Chondrocyte (in vitro differentiated cells): ENCODE measurements at places on chromosomes 4 and X. TPM values are rescaled to one million over a fixed set of nuclear protein-coding genes. Genes with fewer than 3 reads are reported as not detected.

DNA sequence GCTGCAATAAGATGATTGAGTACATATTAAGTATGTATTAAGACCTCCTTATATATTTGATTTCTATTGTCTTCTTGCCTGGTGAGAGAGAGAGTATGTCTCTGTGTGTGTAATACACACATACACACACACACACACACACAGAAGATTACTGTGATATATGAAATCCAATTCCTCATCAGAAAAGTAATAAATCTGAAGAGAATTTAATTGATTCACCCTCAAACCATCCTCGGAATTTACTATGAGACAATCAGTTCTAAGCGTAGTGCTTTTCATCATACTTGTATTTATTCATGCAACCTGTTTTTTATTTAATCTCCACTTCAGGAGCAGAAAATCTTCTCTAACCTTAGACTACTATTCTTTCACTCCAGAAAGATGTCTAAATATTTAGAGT is 62.3 kb upstream of the TLL1 start:
- no peak overlapping the region for H3K4me3 ChIP-seq
- no peak for DNase-seq
- H3K36me3 ChIP-seq: no peaks in the 10 kb centered on the region
- H3K27me3 ChIP-seq: peaks cover 4% of the 10 kb centered on the region
- H3K4me1 ChIP-seq: no peaks in the 10 kb centered on the region

- no peaks in the 10 kb centered on the region for H3K4me1 ChIP-seq
- no peak overlapping the region for H3K27ac ChIP-seq
- H3K36me3 ChIP-seq: no peaks in the 10 kb centered on the region
- no peaks in the 10 kb centered on the region for H3K27me3 ChIP-seq
- no peak for DNase-seq
- no peak overlapping the region for H3K4me3 ChIP-seq
These were observed 100.6 kb downstream of the AKAP4 start for GRCh38 chrX:50100188-50100587.

The HTR2C gene
- total RNA-seq: not detected in 3 replicates

DNA sequence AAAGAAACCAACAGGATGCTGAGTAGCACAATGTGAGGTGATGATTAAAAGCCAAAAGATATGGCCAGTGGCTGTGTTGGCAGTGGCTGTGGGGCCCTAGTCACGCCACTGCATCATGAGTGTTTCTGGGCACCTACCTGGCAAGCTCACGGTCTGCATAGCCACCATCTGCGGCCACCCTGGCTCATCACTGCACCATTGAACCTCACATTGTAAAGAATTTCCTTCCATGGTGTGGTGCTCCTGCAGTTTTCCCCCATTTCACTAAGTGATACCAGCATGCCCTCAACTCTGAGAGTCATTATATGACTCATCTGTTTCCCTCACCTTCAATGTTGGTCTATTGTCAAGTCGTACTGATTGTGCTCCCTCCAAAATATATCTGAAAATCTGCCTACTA is 45.5 kb upstream of the CLNK start:
- H3K4me3 ChIP-seq: no peak overlapping the region
- peaks cover 10% of the 10 kb centered on the region for H3K4me1 ChIP-seq
- peaks cover 6% of the 10 kb centered on the region for H3K27me3 ChIP-seq

DNA sequence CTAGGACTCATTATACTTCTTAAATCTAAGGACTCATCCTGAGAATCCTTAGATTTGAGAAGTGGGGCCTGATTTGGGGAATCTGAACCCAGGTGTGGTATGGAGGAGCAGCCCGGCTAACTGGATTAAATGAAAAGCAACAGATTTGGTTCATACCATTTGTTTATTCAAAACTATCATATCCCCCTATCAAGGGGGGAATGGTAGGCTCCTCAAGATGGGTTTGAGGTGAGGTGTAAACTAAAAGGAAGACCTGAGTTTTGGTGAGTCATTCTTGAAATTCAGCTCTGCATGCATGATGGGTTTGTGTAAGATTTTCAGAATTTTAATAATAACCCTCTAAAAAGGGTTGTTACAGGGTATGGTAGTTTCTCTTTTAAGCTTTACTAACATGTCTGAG is 53.4 kb downstream of the CASP6 start:
- H3K4me1 ChIP-seq: peaks cover 7% of the 10 kb centered on the region
- H3K4me3 ChIP-seq: no peak overlapping the region
- no peak for DNase-seq
- no peaks in the 10 kb centered on the region for H3K27me3 ChIP-seq

The SPATA4 gene
- total RNA-seq: 0.49 TPM in 1 of 3 replicates, not detected in the others

The AKAP14 gene
- not detected in 3 replicates for total RNA-seq

The SPIN2A gene
- 0.54 to 2.3 TPM (median 1.0 TPM) in 3 replicates for total RNA-seq

- no peaks in the 10 kb centered on the region for H3K27me3 ChIP-seq
- no peak for DNase-seq
- no peaks in the 10 kb centered on the region for H3K36me3 ChIP-seq
- no peaks in the 10 kb centered on the region for H3K4me1 ChIP-seq
- no peak overlapping the region for H3K27ac ChIP-seq
These were observed 42.0 kb downstream of the F8 start for GRCh38 chrX:154980330-154981115.

- no peak overlapping the region for H3K27ac ChIP-seq
- H3K27me3 ChIP-seq: no peaks in the 10 kb centered on the region
- no peak overlapping the region for H3K4me3 ChIP-seq
These were observed 8.8 kb downstream of the UFSP2 start for GRCh38 chr4:185416955-185417354.

DNA sequence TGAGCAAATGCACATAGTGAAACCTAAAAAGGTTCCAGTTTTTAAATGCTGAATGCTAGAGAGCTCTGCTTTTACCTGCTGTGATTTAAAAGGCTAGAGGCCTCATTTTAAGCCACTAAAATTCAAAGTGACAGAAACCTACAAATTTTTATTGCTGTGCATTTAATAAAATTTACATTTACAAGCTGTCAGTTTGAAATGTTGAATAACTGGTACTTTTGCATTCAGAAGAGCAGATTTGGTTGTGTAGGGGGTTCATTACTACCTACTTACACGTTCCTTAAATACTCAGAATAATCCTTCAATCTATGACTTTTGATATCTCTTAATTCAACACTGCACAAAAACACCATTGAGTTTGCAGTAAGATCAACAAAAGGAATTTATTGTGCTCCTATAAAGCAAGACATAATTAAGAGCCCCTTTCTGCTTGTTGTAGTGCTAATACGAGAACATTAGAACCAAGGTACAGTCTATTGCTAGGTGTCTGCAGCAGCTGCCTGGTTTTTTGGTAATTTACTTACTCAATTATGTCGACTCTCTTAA is 27.9 kb downstream of the NKX3-2 start:
- no peak for DNase-seq
- H3K4me3 ChIP-seq: no peak overlapping the region
- no peak overlapping the region for H3K27ac ChIP-seq
- H3K36me3 ChIP-seq: no peaks in the 10 kb centered on the region

The BCAP31 gene
- 144 to 153 TPM (median 147 TPM) in 3 replicates for total RNA-seq

The GAGE12F gene
- total RNA-seq: not detected in 3 replicates

- H3K27ac ChIP-seq: no peak overlapping the region
- peaks cover 15% of the 10 kb centered on the region for H3K4me1 ChIP-seq
- H3K4me3 ChIP-seq: no peak overlapping the region
These were observed 77.1 kb upstream of the LSM6 start for GRCh38 chr4:146098397-146098796.

DNA sequence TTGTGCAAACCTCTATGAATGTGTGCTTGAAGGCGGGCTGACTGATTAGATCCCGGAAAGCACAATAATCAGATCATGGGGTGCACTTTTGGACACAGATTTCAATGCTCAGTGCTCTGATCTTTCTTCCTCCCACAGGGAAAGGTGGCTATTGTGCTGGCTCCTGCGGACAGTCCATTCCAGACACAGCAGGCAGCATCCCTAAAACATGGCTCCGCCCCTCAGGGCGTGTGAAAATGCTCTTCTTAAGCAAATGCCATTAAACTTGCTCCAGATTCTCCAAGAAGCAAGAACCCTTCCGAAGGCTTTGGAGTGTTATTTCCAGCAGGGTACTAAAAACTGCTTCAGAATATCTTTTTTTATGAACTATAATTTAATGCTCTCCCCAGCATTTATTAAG is 100.0 kb downstream of the SLC2A9 start:
- no peaks in the 10 kb centered on the region for H3K36me3 ChIP-seq
- DNase-seq: no peak
- H3K4me1 ChIP-seq: no peaks in the 10 kb centered on the region
- H3K27me3 ChIP-seq: peaks cover 7% of the 10 kb centered on the region
- no peak overlapping the region for H3K27ac ChIP-seq

GRCh38 chr4:111274486-111274885 is 651.6 kb upstream of the PITX2 start:
- no peak for DNase-seq
- H3K27me3 ChIP-seq: peaks cover 47% of the 10 kb centered on the region
- H3K36me3 ChIP-seq: no peaks in the 10 kb centered on the region
- no peak overlapping the region for H3K27ac ChIP-seq

GRCh38 chr4:77113069-77113468 is 37.3 kb upstream of the CCNI start:
- H3K36me3 ChIP-seq: no peaks in the 10 kb centered on the region
- H3K4me3 ChIP-seq: no peak overlapping the region
- H3K4me1 ChIP-seq: no peaks in the 10 kb centered on the region

The DDX53 gene
- total RNA-seq: not detected in 3 replicates

DNA sequence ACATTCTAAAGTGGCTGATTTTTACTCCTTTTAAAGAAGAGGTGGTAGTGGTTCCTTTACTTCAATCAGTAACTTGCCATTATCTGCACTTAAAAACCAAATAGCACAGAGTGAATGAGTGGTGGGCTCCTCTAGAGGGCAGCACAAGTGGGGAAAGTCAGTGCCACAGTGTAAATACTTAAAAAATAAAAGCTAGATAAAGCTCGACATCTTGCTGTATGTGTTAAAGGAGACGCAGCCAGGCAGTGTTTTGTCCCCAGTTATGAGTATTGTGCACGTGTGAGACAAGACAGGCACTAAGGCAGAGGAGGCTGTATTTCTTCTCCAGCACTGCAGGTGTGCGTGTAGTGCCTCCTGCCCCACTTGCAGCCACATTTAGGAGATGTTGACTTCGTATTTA is 24.6 kb downstream of the NAP1L5 start:
- H3K27me3 ChIP-seq: no peaks in the 10 kb centered on the region
- H3K36me3 ChIP-seq: peaks cover 11% of the 10 kb centered on the region
- H3K4me1 ChIP-seq: peaks cover 3% of the 10 kb centered on the region
- H3K27ac ChIP-seq: no peak overlapping the region
- DNase-seq: no peak

- DNase-seq: no peak
- H3K4me3 ChIP-seq: no peak overlapping the region
These were observed 8.6 kb upstream of the PDHA1 start for GRCh38 chrX:19334945-19335626.

DNA sequence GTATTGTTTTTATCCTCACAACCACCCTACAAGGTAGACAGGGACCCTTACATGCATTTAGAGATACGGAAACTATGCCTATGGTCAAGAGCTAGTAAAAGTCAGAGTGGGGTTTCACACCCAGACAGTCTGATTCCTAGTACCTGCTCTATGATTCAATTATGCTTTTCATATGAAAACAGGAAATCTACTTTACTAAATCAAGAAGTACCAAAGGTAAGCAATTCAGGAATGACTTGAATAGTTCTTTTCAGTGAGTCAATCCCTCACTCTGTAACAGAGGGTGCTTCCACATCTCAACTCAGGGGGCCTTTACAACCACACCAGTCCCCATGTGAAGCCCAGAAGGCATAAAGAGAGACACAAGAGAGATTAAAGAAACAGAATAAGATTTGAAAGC is 191.4 kb downstream of the PPP3CA start:
- H3K4me1 ChIP-seq: peaks cover 34% of the 10 kb centered on the region

The GC gene
- not detected in 3 replicates for total RNA-seq

The NKX6-1 gene
- 0.49 to 0.60 TPM in 2 of 3 replicates, not detected in the other for total RNA-seq

- H3K4me1 ChIP-seq: peaks cover 11% of the 10 kb centered on the region
- no peaks in the 10 kb centered on the region for H3K27me3 ChIP-seq
- no peak overlapping the region for H3K27ac ChIP-seq
- no peaks in the 10 kb centered on the region for H3K36me3 ChIP-seq
- no peak for DNase-seq
- H3K4me3 ChIP-seq: no peak overlapping the region
These were observed 4.8 kb downstream of the NDP start for GRCh38 chrX:43968359-43968781.

The MAGEA2B gene
- not detected in 3 replicates for total RNA-seq

GRCh38 chr4:36285784-36286480 is 4.5 kb downstream of the DTHD1 start:
- H3K4me3 ChIP-seq: no peak overlapping the region
- no peaks in the 10 kb centered on the region for H3K27me3 ChIP-seq
- peaks cover 6% of the 10 kb centered on the region for H3K4me1 ChIP-seq
- no peak for DNase-seq

GRCh38 chrX:72238183-72238582 is 644 bp downstream of the ERCC6L start:
- H3K4me3 ChIP-seq: peak overlapping the region; percentile 65
- no peak overlapping the region for H3K27ac ChIP-seq
- no peak for DNase-seq
- peaks cover 10% of the 10 kb centered on the region for H3K4me1 ChIP-seq
- no peaks in the 10 kb centered on the region for H3K36me3 ChIP-seq

DNA sequence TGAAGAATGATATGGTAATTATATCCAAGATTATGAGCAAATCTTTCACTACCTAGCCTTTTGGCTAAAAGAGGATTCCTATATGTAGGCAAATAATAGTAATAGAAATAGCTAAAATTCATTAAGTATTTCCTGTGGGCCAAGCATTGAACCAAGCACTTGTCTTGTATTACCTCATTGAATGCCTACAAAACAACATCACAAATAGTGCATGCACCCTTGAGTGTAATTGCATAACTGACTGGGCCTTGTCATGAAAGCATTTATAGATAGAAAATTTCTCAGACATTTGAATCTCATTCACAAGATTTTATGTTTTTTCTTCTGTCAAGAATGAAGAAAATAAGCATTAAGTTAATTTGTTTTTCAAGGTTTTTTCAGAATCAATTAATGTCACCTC is 3.9 kb upstream of the HPGDS start:
- no peaks in the 10 kb centered on the region for H3K36me3 ChIP-seq
- no peak for DNase-seq
- no peaks in the 10 kb centered on the region for H3K27me3 ChIP-seq
- no peak overlapping the region for H3K4me3 ChIP-seq
- H3K4me1 ChIP-seq: peaks cover 10% of the 10 kb centered on the region

DNA sequence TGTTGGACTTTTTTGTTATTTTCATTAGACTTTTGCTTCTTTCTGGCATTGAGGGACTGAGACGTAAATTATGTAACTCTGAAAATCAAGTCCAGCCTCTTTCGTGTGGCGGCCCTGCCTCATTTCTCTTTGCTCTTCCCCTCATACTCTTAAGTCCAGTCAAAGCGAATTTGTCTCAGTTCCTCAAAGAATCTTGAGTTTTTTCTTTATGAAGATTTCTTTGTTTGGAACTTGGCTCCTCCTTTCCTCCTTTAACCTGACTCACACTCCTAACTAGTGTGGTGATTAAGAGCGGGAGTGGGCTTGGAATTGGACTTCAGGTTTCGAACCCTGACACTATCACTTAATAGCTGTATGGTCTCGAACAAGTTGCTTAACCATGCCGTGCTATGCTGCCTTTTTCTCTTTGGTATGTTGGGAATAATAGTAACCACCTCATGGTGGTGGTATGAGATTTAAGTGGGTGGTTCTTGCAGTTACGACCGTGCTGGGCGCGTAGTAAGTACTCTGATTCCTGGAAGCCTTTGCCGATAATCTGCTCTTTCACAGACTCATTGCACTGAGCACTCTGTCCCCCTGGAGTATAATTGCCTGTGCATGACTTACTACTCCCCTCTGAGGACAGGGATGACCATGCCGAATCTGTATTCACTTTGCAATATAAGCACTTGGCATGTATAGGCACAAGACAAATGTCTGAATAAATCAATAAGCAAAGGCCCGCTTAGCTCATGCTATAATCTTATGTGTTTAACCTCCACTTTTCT is 19.1 kb downstream of the FNIP2 start:
- H3K4me3 ChIP-seq: no peak overlapping the region
- no peak for DNase-seq

The DBET gene
- total RNA-seq: not detected in 3 replicates
